ENCODE measurements at places on chromosomes 13 and 19. TPM values are rescaled to one million over a fixed set of nuclear protein-coding genes. Genes with fewer than 3 reads are reported as not detected.

Gene DCT
- total RNA-seq, result not detected

Gene ZNF790
- total RNA-seq, result 4.3 TPM

Gene RNF17
- total RNA-seq, result 0.28 TPM

Gene NCR1
- not detected for total RNA-seq

- H3K27ac ChIP-seq, result no peak overlapping the region
- no peak overlapping the region for H3K4me3 ChIP-seq
- DNase-seq, result peak; percentile 33
- H3K36me3 ChIP-seq, result no peaks in the 10 kb centered on the region
Observed at GRCh38 chr19:55809381-55810058, 22.3 kb downstream of the NLRP11 start.

- H3K27me3 ChIP-seq, result no peaks in the 10 kb centered on the region
- DNase-seq, result peak; percentile 95
- H3K4me1 ChIP-seq, result peaks cover 4% of the 10 kb centered on the region
- H3K27ac ChIP-seq, result peak within 1 kb of the TSS; percentile 85
Observed at GRCh38 chr19:57350877-57351805, at the start of gene ZNF304. ZNF304 (plus strand) TSS chr19:57351271; CDS start chr19:57351665, 394 bp downstream.

GRCh38 chr19:2529473-2529918 is 53.6 kb downstream of the GADD45B start:
- H3K27ac ChIP-seq, result peak overlapping the region; percentile 18
- H3K36me3 ChIP-seq, result no peaks in the 10 kb centered on the region
- no peaks in the 10 kb centered on the region for H3K27me3 ChIP-seq
- peak; percentile 96 for DNase-seq
- H3K4me1 ChIP-seq, result peaks cover 19% of the 10 kb centered on the region
- H3K4me3 ChIP-seq, result no peak overlapping the region

DNA sequence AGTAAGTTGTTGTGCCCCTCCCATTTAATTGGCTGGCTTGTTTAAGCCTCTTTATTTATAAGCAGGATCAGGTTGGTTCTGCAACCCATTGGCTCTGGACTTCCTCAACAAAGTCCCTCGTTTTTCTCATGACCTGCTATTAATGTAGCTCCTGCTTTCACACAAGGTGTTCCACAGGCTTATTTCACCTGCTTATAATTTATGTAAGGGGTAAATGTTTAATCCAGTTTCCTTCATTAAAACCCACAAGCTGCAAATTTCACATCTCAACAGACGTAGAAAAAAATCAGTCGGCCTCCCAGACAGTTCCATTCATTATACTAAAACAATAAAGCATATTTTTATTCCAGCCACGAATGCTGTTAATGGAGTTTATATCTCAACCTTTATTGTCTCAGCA is 86.1 kb downstream of the TBC1D4 start:
- H3K27me3 ChIP-seq, result no peaks in the 10 kb centered on the region
- H3K4me1 ChIP-seq, result peaks cover 4% of the 10 kb centered on the region
- H3K36me3 ChIP-seq, result no peaks in the 10 kb centered on the region
- DNase-seq, result no peak
- H3K27ac ChIP-seq, result no peak overlapping the region

DNA sequence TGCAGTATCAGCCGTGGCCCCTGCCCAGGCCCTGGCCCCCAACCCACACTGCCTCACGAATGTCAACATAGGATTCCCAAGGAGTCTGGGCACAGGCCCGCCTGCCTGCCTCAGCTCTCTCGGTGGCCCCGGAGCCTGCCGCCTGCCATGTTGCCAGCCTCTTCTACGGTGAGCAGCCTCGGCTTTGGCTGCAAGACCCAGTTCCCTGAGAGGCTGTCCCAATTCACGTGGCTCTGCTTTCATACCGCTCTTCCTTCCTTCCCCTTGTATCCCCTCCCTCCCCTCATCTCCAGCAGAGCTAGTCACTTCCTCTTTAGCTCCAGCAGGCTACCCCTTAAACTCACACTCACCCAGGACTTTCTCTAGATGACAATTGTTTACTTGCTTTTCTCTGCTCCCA is 42.7 kb downstream of the SERP2 start:
- no peak overlapping the region for H3K4me3 ChIP-seq
- H3K36me3 ChIP-seq, result no peaks in the 10 kb centered on the region
- peaks cover 7% of the 10 kb centered on the region for H3K4me1 ChIP-seq
- DNase-seq, result no peak
- H3K27ac ChIP-seq, result no peak overlapping the region

GRCh38 chr19:15636026-15636425 is 4.7 kb upstream of the CYP4F3 start:
- DNase-seq, result no peak
- no peak overlapping the region for H3K4me3 ChIP-seq
- no peaks in the 10 kb centered on the region for H3K27me3 ChIP-seq
- no peak overlapping the region for H3K27ac ChIP-seq

Measured in IMR-90 (cell line).